Activated CD8-positive, alpha-beta memory T cell treated with anti-CD3 and anti-CD28 coated beads for 1 hour (primary cell): ENCODE measurements at places on chromosomes 1 and 21.

GRCh38 chr1:36151134-36151844, 2.0 kb upstream of the TRAPPC3 start:
- DNase-seq: no peak

GRCh38 chr1:14516974-14517840, 81.3 kb upstream of the KAZN start:
- no peak for DNase-seq

DNA sequence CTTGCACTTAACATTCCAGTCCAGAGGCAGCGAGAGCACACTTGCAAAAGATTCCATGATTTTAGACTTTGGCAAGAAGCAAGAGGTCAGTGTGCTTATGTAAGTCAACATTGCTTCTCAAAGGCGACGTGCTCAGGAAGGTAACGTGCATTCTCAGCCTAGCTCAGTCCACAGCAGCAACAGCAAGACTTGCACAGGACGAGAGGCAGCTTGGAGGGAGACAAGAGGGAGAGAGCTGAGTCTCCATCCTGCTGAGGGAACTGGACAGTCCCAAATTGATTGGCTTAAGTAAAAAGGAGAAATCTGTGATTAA, 56.5 kb downstream of the PTP4A2 start:
- no peak for DNase-seq

- no peak for DNase-seq
Observed at GRCh38 chr1:98384461-98385141, 276.9 kb upstream of the SNX7 start.

GRCh38 chr1:224377676-224378006, 21.0 kb downstream of the CNIH4 start:
- DNase-seq: no peak

DNA sequence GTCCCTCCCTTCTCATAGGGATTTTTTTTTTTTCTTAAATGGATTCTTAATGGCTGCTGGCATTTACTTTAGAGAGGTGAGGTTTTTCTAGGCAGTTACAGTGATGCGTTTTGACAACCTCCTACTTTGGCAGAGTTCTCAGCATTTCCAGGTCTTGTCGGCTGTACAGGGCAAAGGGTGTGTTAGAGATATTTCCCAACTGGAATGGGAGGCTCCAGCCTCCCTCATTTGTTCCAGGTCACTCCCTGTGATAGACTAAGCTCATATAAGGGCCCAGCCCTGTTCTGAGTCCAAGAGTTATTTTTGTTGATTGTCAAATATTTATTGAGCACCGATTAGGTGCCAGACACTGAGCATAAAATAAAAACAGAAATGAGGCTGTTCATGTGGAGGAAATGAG, 7.6 kb upstream of the XKR8 start:
- no peak for DNase-seq

DNA sequence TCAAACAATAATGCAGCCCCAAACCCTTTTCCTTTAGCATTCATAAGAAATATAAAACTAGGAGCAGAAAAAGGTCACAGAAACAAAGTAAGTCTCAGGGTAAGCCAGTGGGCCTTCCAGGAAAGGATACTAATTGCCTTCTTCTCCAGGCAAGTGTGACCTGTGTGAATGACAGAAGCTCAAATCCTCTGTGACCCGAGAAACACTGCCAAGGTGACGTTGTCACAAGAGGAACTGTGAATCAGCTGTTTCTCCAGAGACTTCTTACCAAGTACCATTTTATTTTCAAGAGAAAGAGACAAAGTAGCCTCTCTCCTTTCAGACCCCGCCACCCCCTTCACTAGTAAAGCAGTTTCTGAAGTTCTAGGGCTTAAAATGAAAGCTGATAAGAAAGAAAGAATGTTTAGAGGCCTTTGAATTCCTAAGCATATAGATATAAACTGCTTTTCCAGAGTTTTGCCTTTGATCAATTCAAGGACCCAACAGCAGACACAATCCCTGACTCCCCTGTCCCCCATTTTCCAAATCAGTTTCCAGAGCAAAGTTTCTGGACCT, 155.6 kb downstream of the NUF2 start:
- DNase-seq: no peak

DNA sequence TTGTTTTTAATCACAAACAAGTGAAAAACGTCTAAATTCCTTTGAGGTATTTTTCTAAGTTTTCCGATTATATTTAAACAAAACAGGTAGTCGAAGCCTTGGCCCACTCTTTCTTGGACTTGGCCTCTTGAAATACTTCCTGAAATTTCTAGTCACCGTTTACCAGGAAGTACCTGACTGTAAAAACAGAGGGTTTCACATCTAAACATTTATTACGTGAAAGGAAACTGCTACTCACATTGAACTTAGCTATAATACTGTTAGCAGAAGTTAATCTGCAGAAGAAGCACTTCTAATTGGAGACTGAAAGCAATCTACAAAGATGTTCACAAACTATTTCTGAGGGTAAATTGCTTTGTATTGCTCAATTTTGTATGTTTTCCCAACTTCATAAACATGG, 526.0 kb upstream of the ADGRL4 start:
- no peak for DNase-seq

- no peak for DNase-seq
Observed at GRCh38 chr1:55717111-55717510, 501.9 kb upstream of the USP24 start.

- no peak for DNase-seq
Observed at GRCh38 chr1:57164584-57164983, 198.8 kb upstream of the C8B start.

DNA sequence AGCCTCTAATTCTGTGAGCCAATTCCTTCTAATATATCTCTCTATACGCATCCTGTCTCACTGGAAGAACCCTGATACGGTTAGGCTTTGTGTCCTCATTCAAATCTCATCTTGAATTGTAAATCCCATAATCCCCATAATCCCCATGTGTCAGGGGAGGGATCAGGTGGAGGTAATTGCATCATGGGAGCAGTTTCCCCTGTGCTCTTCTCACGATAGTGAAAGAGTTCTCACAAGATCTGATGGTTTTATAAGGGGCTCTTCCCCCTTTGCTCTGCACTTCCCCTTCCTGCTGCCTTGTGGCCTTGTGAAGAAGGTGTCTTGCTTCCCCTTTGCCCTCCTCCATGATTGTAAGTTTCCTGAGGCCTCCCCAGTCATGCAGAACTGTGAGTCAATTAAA, 116.1 kb downstream of the MRPS6 start:
- DNase-seq: no peak

DNA sequence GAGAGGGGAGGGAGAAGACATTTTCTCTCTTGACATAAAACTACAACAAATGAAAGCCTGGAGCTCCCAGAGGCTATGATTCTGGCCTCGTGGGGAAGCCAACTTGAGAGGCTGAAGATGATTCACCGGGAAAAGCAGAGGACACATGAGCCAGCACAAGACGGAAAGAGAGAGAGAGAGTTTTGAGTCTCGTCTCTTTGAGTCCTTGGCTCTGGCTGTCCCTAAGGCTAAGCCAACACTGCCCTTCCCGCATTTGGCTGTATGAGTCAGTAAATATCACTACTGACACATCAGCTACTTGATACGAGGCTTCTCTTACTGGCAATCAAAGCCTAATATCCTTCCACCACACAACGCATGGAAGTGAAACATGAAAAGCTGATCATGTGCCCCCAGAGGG, 95.5 kb downstream of the GRIK3 start:
- DNase-seq: no peak

GRCh38 chr1:165543532-165544438, at the start of gene LRRC52:
Gene LRRC52, plus strand, starts transcription at chr1:165544000. Its CDS starts 297 bp downstream, at chr1:165544297.
- no peak for DNase-seq

DNA sequence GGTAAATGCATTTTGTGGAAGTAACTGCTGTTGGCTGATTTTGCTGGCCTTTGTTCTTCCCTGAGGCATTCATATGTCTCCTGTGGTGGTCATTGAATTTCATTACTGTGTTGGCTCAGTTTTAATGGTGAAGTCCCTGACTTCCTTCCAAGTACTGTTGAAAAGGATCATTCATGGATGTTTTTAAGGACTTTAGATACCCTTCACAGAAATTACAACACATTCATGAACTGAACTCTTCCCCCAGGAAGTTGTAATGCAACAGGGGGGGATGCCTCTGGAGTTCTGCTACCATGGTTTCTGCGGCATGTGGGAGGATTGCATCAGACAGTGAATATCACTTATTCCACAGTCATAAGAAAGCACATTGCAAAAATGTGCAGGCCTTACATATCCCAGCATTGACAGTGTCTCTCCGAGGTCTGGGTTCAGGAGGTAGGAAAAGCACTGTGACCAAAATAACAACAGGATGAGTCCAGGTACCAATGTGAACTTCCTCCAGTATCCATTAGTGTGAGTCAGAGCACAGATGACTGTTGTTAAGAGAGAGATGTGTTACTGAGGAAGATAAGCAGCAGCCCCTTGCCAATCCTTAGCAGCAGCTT, 2.1 kb upstream of the RAB3GAP2 start:
- DNase-seq: no peak

- no peak for DNase-seq
Observed at GRCh38 chr1:82487778-82488177, 687.0 kb downstream of the ADGRL2 start.

DNA sequence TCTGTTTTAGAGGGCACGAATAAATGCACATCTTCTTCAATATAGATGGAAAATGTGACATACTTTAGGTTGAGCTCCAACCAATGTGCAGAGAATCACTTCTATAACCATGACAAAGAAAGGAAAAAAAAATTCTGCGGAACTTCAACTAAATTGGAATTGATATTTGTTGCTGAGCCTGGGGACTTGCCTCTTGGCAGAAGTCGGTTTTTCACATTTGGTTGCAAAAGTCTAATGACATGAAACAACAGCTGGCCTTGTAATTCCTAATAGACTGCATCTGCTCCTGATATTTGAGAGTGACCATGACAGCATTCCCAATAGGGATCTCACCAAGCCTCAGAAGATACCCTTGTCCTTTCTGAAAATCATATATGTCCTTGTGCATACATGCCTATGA, 112.8 kb downstream of the PRRX1 start:
- DNase-seq: no peak

GRCh38 chr1:236862615-236863211, 67.6 kb downstream of the MTR start:
- DNase-seq: no peak

DNA sequence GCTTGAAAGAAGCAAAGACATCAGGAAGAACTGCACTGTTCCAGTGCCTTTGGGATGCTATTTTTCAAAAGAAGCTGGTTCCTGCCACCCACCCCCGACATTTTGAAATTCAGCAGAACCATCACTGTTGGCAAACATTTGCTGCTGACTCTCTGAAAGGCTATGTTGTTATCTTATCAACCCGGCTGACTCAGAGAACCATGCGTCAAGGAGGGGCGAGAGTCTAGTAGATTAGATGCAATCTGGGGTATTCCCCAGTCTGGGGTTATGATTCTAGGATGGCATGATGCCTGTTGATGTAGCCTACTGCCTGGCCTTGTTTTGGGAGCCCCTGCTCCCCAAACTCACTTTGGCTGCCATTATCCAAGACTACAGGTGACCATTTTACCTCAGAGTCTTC, 267.8 kb upstream of the RUNX1 start:
- no peak for DNase-seq

DNA sequence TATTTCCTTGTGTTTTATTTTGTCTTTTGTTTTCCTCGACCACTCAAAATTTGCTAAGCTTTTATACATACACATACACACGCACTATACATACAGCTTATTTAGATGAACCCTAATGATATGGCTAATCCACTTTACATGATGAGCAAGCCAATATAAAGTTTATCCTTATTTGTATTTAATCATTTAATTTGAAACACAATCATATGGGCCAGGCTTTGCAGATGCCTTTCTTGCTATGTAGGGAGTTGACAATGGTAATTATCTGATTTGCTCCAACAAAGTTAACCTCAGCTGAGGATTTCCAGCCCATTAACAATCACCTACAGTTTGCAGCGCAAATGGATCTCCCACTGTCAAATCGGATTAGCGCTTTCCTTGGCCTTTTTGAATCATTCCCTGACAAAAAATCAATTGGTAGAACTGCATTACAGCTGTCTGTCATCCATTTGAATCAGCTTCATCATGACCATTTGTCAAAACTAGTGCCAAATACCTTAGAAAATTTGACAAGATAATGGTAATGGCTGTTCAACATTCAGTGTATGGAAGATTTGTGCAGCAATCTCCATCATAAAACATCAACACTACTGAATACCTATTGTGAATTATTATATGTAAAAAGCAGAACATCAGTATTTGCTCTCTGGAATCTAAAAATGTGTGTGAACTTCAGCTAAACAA, 352.6 kb downstream of the MRPL39 start:
- DNase-seq: no peak

- DNase-seq: no peak
Observed at GRCh38 chr1:94408104-94408830, 9.9 kb upstream of the ABCD3 start.

DNA sequence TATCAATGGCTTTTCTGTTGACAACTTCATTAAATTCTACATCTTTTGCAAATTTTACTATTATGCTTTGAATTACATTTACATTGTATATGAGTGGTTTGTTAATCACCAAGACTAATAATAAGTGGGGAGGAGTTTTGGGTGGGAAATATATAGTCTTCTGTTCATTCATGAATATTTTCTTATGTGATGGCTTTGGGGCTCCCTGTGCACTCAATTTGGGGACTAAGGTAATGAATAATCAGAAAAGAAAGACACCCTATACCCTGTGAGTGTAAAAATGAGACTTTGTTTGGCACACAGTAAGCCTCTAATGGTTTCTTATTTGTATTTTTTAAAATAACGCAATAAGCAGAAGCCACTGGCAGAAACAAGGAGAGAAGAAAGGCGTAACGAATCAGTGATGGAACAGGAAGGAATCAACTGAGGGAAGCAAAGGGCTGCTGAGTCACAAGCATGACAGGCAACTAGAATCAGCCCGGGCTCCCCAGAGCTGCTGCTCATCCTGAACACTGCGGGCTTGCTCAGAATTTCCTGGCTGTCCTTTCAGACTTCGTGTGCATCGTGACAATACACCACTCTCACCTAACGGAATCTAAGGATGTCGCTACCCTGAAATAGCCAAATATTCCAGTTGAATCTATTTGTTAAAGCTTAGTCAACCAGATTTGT, 20.8 kb upstream of the RGS2 start:
- no peak for DNase-seq
